ENCODE measurements at places on chromosomes 13 and 19. TPM values are rescaled to one million over a fixed set of nuclear protein-coding genes. Genes with fewer than 3 reads are reported as not detected.

DZIP1 gene
- 65.3 TPM for total RNA-seq

DMKN gene
- 47.4 TPM for total RNA-seq

TARM1 gene
- not detected for total RNA-seq

SULT2A1 gene
- total RNA-seq, result not detected

COL4A1 gene
- total RNA-seq, result 737 TPM

ZNF486 gene
- total RNA-seq, result 7.9 TPM

FUT3 gene
- 0.29 TPM for total RNA-seq

SELENOV gene
- not detected for total RNA-seq

ZNF607 gene
- total RNA-seq, result 3.3 TPM

TTC9B gene
- not detected for total RNA-seq

SIGLEC12 gene
- total RNA-seq, result 0.21 TPM

STRN4 gene
- total RNA-seq, result 69.1 TPM

CYP4F12 gene
- total RNA-seq, result 41.5 TPM

RNF225 gene
- not detected for total RNA-seq

CILP2 gene
- 1.2 TPM for total RNA-seq

CAPS gene
- total RNA-seq, result 2.0 TPM

PCDH9 gene
- total RNA-seq, result 45.7 TPM

PTGIR gene
- 6.1 TPM for total RNA-seq

CD209 gene
- 14.4 TPM for total RNA-seq

ZNF28 gene
- 30.6 TPM for total RNA-seq

TMEM255B gene
- total RNA-seq, result 1.8 TPM

APOC4 gene
- not detected for total RNA-seq

MARCHF2 gene
- 161 TPM for total RNA-seq

FTL gene
- 472 TPM for total RNA-seq

LRRC8E gene
- 2.1 TPM for total RNA-seq

ANKRD24 gene
- 1.2 TPM for total RNA-seq

SLC25A41 gene
- not detected for total RNA-seq

GPC5 gene
- 30.8 TPM for total RNA-seq

MAP4K1 gene
- 0.55 TPM for total RNA-seq

CGB8 gene
- total RNA-seq, result not detected

TLE2 gene
- total RNA-seq, result 26.4 TPM

LIG1 gene
- total RNA-seq, result 96.1 TPM

KIR2DL3 gene
- total RNA-seq, result not detected

KLK13 gene
- total RNA-seq, result not detected

ZNF441 gene
- total RNA-seq, result 23.2 TPM

TSKS gene
- not detected for total RNA-seq

C13orf42 gene
- total RNA-seq, result not detected

VSTM2B gene
- not detected for total RNA-seq

FARP1 gene
- 65.2 TPM for total RNA-seq

PRSS57 gene
- not detected for total RNA-seq

CRTC1 gene
- total RNA-seq, result 7.7 TPM

CCDC8 gene
- 7.2 TPM for total RNA-seq

ZNF418 gene
- total RNA-seq, result 13.7 TPM

OVOL3 gene
- not detected for total RNA-seq

ERICH6B gene
- not detected for total RNA-seq

CLDND2 gene
- not detected for total RNA-seq

RETN gene
- total RNA-seq, result not detected

MZT1 gene
- total RNA-seq, result 1.2 TPM

FGF22 gene
- not detected for total RNA-seq

WDR88 gene
- total RNA-seq, result not detected

KLK3 gene
- not detected for total RNA-seq

All from uterus (tissue), 4 donors.